Stimulated activated CD4-positive, alpha-beta T cell treated with anti-CD3 and anti-CD28 coated beads, Interleukin-15, amount 100 ng/mL, for 1 hour (primary cell): ENCODE measurements at places on chromosomes 4 and X.
A peak's percentile ranks its signal among the peaks of the same experiment; 100 is the strongest.

DNA sequence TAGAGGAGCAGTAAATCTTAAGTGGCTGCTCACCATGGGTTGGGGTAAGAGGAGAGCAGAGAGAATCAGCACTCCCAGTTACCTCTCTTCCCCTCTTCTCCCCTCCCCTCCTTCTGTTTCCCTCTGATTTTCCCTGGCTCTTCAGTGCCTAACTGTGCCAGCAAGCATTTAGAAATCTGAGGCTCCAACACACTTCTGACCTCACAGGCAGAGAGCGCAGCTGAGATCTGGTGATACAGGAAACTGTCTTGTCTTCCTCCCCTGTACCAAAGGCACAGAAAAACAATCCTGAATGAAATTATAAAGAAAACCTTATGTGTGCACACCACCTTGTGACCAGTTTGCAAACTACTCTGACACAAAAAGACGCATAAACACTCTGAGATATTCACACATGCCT, 82.4 kb upstream of the SMIM10 start:
- no peak for DNase-seq

GRCh38 chr4:128600410-128600809, 209.1 kb upstream of the JADE1 start:
- no peak for DNase-seq

DNA sequence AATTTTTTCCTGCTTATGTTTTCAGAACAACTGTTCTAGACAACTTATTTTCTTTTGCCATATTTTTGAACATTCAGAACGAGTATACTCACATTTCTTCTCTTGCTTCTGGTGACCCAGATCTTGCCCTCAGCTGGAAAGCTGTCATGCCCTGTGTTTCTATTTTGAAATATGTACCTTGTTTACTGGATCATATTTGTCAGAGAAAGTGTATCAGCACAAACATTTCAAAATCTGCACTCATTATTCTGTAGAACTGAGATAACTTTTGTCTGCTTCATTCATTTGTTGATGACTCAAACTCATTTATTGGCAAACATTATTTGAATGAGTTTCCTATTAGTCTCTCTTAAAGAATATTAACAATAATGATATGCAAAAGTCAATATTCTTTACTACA, 46.2 kb upstream of the FAM9A start:
- no peak for DNase-seq

- DNase-seq, result no peak
Observed at GRCh38 chr4:10051517-10052135, 30.3 kb upstream of the SLC2A9 start.

GRCh38 chrX:2188330-2188792, 312.4 kb downstream of the DHRSX start:
- no peak for DNase-seq

GRCh38 chrX:153381684-153382532, 19.2 kb downstream of the PNMA6E start:
- no peak for DNase-seq

DNA sequence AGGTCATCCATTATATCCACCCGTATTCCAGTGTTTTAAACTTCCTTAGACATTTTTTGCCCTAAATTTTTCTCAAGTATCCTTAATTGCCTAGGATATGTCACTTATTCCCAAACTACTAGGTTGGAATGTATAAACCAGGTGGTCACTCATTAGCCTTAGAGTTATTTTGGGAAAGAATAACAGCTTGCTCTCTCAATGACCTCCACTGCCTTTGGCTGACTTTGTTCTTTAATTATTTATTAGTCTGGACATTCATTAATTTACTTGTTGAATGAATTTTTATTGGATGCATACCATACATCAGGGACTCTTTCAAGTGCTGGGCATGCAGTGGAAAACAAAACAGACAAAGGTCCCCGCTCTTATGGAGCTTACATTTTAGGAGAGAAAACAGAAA, 609.3 kb upstream of the IGFBP7 start:
- DNase-seq, result no peak

DNA sequence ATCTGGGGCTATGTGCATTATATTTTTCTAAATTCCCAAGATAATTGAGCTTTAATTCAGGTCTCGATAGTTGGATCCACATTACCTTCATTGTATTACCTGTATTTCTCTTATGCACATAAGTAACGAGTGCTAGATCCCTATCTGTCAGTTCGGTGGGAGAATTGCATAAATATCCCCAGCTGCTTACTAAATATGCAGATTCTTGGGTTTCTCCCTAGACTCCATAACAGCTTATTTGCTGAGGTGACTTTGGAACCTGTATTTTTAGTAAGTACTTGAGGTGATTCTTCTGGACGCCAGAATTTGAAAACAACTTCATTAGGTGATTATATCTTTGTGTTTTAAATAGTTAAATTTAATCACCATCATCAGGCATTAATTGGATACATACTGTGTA, 15.0 kb downstream of the UGT8 start:
- DNase-seq, result no peak

- DNase-seq, result no peak
Observed at GRCh38 chr4:44160776-44161367, 287.7 kb downstream of the KCTD8 start.

DNA sequence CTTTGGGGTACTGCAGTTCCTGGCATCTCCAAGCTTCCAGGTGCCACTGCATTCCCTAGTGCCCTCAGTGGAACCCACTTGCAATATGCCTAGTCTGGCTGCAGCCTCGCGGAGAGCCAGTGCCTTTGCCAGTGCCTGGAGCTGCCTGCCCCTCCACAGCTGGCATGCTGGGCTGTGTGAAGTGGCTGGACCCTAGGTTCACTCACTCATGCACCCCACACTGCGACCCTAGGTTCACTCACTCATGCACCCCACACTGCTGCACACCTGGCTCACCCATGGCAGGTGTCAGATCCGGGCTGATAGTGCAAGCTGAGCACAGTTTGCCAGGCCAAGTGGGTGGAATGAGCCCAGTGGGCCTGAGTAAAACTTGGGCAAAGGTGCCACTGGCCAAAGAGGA, 253.0 kb upstream of the NDST4 start:
- no peak for DNase-seq

DNA sequence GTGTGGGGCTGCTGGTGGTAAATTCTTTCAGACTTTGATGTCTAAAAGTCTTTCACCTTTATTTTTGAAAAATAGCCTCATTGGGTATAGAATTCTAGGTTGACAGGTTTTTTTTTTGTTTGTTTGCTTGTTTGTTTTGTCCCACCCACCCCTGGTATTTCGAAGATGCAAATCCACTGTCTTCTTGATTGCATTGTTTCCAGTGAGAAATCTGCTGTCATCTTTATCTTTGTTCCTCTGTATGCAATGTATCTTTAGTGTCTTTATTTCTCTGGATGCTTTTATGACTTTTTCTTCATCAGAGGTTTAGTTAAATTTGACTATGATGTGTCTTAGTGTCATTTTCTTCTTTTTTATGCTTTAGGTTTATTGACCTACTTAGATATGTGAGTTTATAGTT, 21.3 kb upstream of the HCCS start:
- no peak for DNase-seq

- no peak for DNase-seq
Observed at GRCh38 chr4:79253924-79254323, 71.9 kb downstream of the NAA11 start.

- DNase-seq, result no peak
Observed at GRCh38 chr4:183098019-183098722, 886 bp upstream of the WWC2 start.

- no peak for DNase-seq
Observed at GRCh38 chr4:159278399-159278798, 175.5 kb downstream of the RAPGEF2 start.

DNA sequence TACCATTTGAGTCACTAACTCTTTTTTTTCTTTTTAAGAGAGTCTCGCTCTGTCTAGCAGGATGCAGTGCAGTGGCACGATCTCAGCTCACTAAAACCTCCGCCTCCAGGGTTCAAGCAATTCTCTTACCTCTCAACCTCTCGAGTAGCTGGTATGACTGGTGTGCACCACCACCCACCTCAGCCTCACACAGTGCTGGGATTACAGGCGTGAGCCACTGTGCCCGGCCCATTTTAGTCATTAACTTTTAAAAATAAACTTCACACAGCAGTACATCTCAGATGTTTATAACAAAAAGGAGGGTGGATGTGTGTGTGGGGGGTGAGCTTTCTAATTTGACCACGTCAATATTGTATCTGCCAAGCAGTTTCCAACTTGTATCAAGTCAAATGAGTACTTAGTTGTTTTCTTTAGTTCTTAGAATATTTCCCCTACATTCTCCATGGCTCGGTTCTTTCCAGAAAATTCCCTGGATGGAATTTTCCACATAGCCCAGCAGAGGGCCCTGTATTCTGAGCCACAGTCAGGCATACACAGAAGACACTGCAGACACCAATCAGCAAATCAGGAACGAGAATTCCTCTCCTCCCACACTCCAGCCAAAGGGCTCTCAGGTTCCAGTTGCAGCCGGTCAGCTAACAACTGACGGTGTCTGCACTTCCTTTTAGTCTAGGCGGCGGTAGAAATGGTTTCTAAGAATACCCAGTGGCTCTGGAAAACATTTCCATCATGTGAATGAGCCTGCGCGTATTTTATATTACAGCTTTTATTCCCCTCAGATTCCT, 20.1 kb upstream of the ARAF start:
- DNase-seq, result no peak

- no peak for DNase-seq
Observed at GRCh38 chr4:138367942-138368341, 125.8 kb upstream of the SLC7A11 start.

- no peak for DNase-seq
Observed at GRCh38 chr4:86967073-86967472, 32.3 kb downstream of the AFF1 start.

DNA sequence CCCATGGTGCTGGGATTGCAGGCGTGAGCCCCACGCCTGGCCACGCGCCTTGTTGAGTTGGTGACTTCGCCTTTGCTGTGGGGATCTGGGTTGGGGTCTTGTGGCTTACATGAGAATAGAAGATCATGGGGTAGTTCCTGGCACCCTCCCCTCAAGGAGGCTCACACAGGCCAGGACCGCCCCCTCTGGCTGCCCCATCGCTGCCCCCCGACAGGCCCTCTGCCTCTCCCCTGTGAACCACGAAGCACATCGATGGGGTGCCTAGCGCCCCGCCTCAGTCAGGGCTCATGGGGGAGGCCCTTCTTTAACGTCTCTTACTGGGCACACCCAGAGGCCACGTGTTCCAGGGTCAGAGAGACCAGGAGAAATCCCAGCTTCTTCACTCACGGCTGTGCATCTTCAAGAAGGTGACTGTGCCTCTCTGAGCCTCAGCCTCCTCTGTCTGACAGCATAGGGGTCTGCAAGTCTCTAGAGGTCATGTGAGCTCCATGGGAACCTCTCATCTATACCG, 23.6 kb upstream of the SPON2 start:
- DNase-seq, result no peak

DNA sequence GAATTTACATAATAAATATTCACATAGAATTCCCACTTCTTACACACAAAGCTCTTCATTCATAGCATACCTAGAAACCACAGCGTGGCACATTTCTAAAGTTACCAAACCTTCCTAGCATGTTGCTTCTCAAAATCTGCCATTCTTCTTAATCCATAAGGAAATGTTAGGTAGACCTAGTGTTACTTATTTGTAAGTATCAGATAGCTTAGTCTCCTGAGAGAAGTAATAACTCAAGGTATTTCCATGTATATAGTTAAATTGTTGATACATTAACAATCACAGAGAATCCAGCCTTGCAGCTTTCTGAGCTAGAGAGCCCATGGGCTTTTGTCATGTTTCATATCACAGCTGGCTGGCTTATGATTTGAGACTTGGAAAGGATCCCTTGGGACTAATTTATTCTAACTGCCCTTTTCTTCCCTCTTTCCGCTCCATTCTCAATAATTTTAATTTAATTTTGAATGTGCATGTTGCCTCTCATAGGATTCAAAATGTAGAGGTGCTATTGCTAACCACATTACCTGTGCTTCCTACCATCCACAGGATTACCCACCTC, 17.6 kb downstream of the SH3RF1 start:
- DNase-seq, result no peak

GRCh38 chr4:7845493-7846128, 94.0 kb downstream of the AFAP1 start:
- no peak for DNase-seq

DNA sequence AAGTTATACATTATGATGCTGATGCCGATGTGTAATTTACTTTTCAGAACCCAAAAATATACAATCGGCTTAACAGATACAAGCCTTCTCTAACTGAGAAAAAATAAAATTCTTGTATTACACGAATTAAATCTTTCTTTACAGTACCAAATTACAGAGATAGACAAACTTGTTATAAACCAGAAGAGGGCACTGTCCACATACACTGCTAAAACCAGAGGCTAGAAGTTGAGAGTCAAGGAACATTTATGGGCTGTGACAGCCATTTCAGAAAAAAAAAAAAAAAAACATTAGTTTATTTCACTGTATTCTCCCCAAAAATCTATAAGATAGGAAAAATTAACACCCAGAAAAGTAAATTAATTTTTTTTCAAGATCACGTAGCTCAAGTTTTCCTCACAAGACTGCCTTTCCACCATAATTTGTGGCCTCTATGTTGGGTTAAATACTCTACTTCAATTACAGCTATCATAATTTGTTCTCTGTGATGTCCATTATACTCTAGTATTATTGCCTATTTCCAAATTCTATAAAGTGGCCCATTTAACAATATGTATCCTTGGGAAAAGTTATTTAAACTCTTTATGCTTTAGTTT, 12.0 kb downstream of the EREG start:
- DNase-seq, result no peak

GRCh38 chrX:130378024-130378669, 7.3 kb downstream of the GPR119 start:
- DNase-seq, result no peak

DNA sequence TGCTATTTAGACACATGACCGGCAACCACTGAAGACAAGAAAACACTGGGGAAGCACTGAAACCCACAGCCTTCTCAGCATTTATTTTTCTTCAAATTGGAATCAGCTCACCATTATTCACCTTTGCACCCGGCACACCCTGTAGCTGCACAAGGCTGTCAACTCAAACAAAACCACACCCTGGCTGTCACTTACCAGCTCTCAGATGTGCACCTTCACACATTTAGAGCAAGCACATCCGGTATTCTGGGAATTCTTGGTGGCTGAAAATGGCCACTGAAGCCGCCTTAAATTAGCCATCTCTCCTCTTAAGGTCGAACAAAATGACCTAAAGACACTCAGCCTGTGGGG, 5.9 kb downstream of the ZFYVE28 start:
- peak; percentile 30 for DNase-seq

DNA sequence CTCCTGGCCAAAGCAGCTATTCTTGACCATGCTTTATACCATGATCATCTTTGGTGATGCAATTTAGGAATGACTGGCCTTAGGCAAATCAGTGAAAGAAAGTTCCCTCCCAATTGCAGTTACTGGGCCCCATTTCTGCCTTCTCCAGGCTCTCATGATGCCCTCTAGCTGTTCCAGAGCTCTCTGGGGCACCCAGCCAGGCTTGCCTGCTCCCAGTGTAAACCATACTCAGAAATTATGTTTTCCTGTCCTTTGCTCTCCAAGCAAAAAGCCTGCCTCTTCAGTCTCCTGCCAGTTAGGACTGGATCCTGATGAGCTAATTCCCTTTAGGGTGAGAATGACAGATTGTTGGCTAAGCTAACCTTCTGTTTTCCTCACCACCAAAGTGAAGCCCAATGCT, 85.3 kb upstream of the RBPJ start:
- no peak for DNase-seq
